ENCODE measurements at places on chromosomes 16 and 17.

DNA sequence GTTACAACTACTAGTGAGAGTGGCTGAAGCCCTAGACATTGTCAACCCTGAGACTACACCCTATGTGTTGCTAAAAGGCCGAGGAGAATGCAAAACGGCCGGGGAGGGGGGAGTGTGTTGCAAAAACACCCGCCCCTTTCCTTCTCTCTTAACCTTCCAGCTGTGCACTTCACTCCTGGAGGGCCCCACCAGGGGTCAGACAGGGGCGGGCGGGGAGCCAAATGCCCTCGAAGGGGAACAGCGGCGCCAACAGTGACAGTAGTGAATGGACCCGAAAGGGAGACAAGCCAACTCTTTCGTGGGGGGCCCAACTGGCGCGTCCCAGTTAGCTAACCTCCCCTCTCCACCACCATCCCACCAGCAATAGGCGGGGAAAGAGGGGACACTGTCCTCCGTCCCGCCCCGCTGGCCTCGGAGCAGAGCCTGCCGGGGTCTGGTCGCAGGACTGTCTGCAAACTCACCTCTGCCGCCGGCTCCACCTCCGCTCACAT lies 352 bp downstream of the MARF1 start:
- no peak for DNase-seq

DNA sequence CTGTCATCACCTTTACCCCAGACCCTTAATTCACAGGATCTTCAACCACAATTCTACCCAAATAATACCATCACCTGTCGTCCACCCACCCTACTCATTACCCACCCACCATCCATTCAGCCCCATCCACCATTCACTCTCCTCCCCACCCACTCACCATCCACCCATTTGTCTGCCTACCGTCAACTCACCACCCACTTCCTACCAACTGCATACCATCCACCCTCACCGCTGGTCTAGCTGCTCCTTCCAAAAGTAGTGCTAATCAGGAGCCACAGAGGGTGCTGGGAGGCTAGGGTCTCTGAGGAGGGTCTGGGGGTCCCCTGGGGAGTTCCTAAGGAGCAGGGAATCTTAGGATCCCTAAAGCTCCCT lies 12.0 kb upstream of the IGFBP4 start:
- DNase-seq: no peak

DNA sequence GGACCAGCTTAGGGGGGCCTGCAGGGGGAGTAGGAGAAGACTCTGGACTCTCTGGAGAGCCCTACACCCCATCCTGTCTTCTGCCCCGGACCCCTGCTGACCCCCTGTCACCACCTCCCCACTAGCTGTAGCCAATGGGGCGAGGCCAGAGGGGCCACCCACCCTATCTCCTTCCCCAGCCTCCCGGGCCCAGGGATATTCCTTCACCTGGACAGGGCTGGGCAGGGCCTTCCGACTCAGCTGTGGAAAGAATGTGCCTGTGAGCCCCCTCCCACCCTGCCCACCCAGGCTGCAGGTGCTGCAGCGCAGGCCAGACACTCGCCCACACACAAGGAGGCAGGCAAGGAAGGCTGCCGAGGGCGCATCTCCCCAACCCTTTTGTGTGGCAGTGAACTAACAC lies 23.0 kb downstream of the TSPOAP1 start:
- DNase-seq: no peak

DNA sequence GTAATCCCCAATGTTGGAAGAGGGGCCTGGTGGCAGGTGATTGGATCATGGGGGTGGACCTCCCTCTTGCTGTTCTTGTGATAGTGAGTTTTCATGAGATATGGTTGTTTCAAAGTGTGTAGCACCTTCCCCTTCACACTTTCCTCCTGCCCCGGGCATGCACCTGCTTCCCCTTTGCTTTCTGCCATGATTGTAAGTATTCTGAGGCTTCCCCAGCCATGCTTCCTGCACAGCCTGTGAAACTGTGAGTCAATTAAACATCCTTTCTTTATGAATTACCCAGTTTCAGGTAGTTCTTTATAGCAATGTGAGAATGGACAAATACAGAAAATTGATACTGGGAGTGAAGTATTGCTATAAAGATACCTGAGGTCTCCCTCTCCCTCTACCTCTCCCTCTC lies 29.4 kb downstream of the RNF112 start:
- DNase-seq: no peak
